Endothelial cell of umbilical vein (primary cell): ENCODE measurements at places on chromosomes 5 and 9. TPM values are rescaled to one million over a fixed set of nuclear protein-coding genes. Genes with fewer than 3 reads are reported as not detected.

Gene KIF20A
- 36.6 and 38.7 TPM in 2 replicates for polyA plus RNA-seq

Gene GPR150
- polyA plus RNA-seq = 0.16 and 0.28 TPM in 2 replicates

Gene BARX1
- polyA plus RNA-seq = not detected in 2 replicates

Gene TMC1
- polyA plus RNA-seq = 0.30 TPM in 1 of 2 replicates, not detected in the other

Gene PDE8B
- polyA plus RNA-seq = not detected in 2 replicates

Gene ANKRD31
- not detected in 2 replicates for polyA plus RNA-seq

Gene ROPN1L
- 0.13 and 0.30 TPM in 2 replicates for polyA plus RNA-seq

Gene SLC24A2
- not detected in 2 replicates for polyA plus RNA-seq

Gene OLFM1
- 0.07 and 0.13 TPM in 2 replicates for polyA plus RNA-seq

Gene SPAAR
- polyA plus RNA-seq = 20.8 and 23.0 TPM in 2 replicates

Gene C5orf52
- not detected in 2 replicates for polyA plus RNA-seq

Gene SV2C
- polyA plus RNA-seq = not detected in 2 replicates

Gene VCP
- 310 and 349 TPM in 2 replicates for polyA plus RNA-seq

Gene INIP
- 9.6 and 12.3 TPM in 2 replicates for polyA plus RNA-seq

Gene ESM1
- polyA plus RNA-seq = 214 and 221 TPM in 2 replicates

Gene FST
- polyA plus RNA-seq = 13.7 and 20.8 TPM in 2 replicates

Gene ORM2
- polyA plus RNA-seq = not detected in 2 replicates

Gene TRAF1
- 2.6 and 2.8 TPM in 2 replicates for polyA plus RNA-seq

Gene NUDT12
- polyA plus RNA-seq = 0.96 and 1.3 TPM in 2 replicates

Gene SLC25A2
- polyA plus RNA-seq = not detected in 2 replicates

Gene INSL4
- not detected in 2 replicates for polyA plus RNA-seq

Gene SLC6A18
- not detected in 2 replicates for polyA plus RNA-seq

Gene FAM151B
- 0.64 and 0.91 TPM in 2 replicates for polyA plus RNA-seq

Gene NUDT2
- 38.1 and 45.2 TPM in 2 replicates for polyA plus RNA-seq

Gene SLF1
- 1.4 TPM in 2 replicates for polyA plus RNA-seq

Gene OGN
- not detected in 2 replicates for polyA plus RNA-seq

Gene SEMA5A
- 0.06 and 0.13 TPM in 2 replicates for polyA plus RNA-seq

Gene MSX2
- polyA plus RNA-seq = not detected in 2 replicates

Gene FBP2
- not detected in 2 replicates for polyA plus RNA-seq

Gene PLPP7
- polyA plus RNA-seq = 2.7 and 3.8 TPM in 2 replicates

Gene CFAP77
- polyA plus RNA-seq = 0.14 TPM in 1 of 2 replicates, not detected in the other

Gene AGXT2
- not detected in 2 replicates for polyA plus RNA-seq

Gene NTRK2
- polyA plus RNA-seq = 0.01 TPM in 1 of 2 replicates, not detected in the other

Gene PANK3
- 6.0 and 8.1 TPM in 2 replicates for polyA plus RNA-seq

Gene SPATA31E1
- not detected in 2 replicates for polyA plus RNA-seq

Gene FANCC
- 4.6 and 5.7 TPM in 2 replicates for polyA plus RNA-seq
